Cortex of kidney (tissue), 1 donor: ENCODE measurements at places on chromosomes 3 and 15.

DNA sequence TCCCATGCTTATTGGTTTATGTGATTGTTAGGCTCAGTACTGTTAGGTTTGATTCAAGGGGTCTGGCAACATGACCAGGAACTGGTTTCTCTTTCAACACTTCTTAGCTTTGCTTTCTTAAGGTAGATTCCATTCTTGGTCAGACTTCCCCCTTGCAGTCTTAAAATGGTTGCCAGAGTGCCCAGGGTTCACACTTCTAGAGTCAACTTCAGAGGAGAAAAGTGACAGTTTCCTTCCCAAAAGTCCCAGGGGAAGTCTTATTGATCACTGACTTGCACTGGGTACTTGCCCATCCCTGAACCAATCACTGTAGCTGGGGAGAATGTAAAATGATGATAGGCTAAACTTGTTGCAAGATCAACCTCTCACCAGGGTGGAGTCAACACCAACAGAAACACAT lies 14.1 kb downstream of the MGLL start:
- DNase-seq: no peak

DNA sequence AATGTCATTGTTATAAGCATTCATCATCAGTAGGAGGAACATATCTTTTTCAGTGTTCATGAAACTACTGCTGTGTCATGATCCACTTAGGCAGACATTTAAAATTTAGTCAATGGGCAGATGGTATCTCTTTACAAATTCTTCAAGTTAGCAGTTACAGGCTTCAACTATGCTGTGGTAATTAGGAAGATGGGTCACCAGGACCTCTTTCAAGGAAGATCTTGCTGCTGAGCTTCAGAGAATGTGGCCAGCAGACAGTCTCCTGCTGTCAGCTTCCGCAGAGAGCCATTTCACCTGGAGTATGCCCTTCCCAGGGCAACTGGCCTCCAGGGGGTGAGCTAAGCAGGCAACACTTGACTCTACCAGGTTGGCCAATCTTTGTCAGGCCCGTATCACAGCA lies 19.4 kb downstream of the IFT57 start:
- DNase-seq: no peak

DNA sequence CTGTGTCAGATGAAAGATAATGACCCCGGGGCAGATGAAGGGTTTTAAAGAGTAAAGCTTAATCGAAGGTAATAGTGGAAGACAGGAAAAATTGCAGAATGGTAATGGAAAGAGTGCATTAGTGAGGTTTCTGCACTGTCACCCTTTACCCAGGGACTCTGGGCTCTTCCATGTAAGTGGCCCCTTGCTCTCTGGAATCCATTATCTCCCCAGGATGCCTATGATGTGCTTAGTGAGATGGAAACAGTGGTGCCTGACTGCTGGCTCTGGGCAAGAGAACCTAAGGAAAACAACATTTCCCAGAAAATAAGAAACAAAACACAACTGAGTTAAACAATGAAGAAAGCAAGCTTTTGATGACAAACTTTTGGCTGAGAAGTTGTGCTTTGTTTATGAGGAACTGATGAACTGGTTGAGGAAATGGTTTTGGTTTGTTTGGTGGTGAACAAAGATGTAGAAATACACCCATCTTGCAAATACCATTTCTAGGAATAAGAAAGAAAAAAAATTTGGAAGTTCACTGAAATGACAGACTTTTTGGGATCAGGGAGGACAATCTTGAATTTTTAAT lies 119.9 kb upstream of the RASGRP1 start:
- DNase-seq: no peak

GRCh38 chr3:124780761-124781475 lies 50.7 kb downstream of the UMPS start:
- no peak for DNase-seq

GRCh38 chr3:72487946-72488737 lies 360.1 kb downstream of the SHQ1 start:
- no peak for DNase-seq

DNA sequence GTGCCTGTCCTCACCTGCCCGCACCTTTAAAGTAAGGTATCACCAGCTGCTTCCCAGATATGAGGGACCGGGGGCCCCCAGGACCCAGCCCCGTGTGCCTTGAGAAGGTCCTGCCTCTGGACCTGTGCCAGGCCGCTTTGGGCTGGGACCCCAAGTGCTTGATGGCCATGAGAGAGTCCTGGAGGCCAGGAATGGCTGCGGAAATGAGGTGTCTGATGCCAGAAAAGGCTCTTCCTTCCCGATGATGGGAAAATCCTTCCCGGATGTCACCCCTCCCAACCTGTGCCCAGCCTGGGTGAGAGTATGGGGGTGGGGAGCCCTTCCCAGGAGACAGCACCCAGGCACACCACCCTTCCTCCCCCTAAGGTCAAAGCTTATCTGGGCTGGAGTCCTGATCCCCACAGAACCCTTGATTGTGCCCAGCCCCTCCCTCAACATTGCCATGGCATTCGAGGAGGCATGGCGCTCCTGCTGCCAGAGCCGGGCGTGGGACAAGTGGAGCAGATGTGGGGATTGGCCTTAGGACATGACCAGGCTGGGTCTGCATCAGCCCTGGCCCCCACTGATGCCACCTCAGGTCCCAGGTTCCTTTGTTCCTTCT lies 14.2 kb downstream of the SEMA3F start:
- no peak for DNase-seq

- DNase-seq: no peak
Measured at GRCh38 chr3:148187296-148187695, 510.4 kb upstream of the AGTR1 start.

DNA sequence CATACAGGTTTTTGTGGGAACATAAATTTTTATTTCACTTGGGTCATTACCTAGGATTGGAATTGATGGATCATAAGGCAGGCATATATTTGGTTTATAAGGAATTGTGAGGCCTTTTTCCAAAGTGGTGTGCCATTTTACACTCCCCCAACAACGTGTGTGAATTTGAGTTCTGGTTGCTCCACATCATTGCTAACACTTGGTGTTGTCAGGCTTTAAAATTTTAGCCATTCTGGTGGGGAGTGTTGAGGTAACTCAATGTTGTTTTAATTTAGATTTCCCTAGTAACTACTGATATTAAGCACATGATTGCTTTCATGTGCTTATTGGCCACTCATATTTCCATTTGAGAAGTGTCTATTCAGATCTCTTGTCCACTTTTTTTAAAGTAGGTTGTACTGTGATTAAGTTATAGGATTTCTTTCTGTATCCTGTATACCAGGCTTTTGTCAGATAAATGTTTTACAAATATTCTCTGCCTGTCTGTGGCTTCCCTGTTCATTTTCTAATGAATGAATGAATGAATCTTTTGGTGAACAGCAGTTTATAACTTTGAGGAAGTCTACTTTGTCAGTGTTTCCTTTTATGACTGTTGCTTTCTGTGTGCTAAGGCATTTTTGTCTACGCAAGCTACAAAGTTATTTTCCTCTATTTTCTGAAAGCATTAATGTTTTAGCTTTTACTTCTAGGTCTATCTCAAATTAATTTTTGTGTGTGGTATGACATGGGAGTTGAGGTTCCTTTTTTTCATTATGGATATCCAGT lies 17.9 kb upstream of the NR2C2 start:
- no peak for DNase-seq

DNA sequence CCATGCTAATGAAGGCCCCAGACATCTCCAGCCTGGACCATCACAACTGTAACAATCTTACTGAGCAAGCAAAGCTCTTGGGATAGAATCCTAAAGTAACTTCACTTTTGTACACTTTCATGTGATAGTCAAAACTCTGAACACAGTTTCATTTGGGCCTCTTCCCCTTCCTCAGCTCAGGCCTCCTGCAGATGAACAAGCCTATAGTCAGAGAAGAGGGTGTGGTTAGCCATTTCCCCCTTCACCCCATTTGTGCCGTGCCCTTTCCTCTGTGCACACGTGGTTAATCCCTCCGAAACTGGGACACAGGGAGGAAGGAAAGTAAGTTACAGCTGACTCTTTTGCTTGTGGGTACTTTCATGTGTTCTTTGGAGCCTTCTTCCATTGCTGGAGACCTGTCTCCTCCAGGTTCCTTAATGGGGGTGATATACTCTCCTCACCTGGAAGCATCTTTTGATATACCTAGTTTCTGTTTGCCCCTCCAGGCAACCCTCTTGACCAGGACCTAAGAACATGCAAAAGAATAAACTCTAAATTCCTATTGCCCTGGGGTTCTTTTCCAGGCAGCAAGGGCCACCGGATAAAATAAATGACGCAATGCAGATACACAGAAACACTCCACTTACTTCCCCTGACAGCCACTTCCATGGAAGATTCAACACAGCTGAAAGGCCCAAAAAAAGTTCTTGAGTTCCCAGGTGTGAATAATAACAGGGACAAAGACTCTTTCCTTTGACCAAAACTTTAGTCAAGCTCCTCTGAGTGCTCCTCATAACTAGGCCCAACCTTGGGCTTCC lies 29.6 kb upstream of the CSTA start:
- DNase-seq: no peak
